ENCODE measurements at places on chromosomes 2 and 18. TPM values are rescaled to one million over a fixed set of nuclear protein-coding genes. Genes with fewer than 3 reads are reported as not detected.

UPP2 gene
- 2.2 TPM for total RNA-seq

EFHD1 gene
- total RNA-seq = 2.7 TPM

CABLES1 gene
- 3.2 TPM for total RNA-seq

CENPA gene
- total RNA-seq = 1.2 TPM

PLEK gene
- total RNA-seq = 1.7 TPM

ZSWIM2 gene
- 0.49 TPM for total RNA-seq

BBS5 gene
- 14.8 TPM for total RNA-seq

FTCDNL1 gene
- 5.4 TPM for total RNA-seq

RPL37A gene
- total RNA-seq = 1,375 TPM

EGR4 gene
- not detected for total RNA-seq

LIMS4 gene
- total RNA-seq = 0.25 TPM

CRACDL gene
- total RNA-seq = 1.2 TPM

FAM110C gene
- total RNA-seq = 7.4 TPM

ZBTB7C gene
- 2.0 TPM for total RNA-seq

ATP8B1 gene
- total RNA-seq = 4.2 TPM

Data from temporal lobe (tissue), 4 donors.